Hematopoietic multipotent progenitor cell (in vitro differentiated cells): ENCODE measurements at places on chromosomes 5 and 9. TPM values are rescaled to one million over a fixed set of nuclear protein-coding genes. Genes with fewer than 3 reads are reported as not detected.

Gene HSPB3
- total RNA-seq, result not detected

Gene PCDHGC5
- total RNA-seq, result 0.27 TPM

Gene CCNJL
- total RNA-seq, result 0.54 TPM

Gene ENG
- total RNA-seq, result 17.5 TPM

Gene HK3
- total RNA-seq, result 3.5 TPM

Gene FRRS1L
- under 0.01 TPM for total RNA-seq
